ENCODE measurements at places on chromosomes 12 and 14.

- DNase-seq, result no peak
These were observed 179.1 kb upstream of the OTX2 start for GRCh38 chr14:56989359-56989758.

DNA sequence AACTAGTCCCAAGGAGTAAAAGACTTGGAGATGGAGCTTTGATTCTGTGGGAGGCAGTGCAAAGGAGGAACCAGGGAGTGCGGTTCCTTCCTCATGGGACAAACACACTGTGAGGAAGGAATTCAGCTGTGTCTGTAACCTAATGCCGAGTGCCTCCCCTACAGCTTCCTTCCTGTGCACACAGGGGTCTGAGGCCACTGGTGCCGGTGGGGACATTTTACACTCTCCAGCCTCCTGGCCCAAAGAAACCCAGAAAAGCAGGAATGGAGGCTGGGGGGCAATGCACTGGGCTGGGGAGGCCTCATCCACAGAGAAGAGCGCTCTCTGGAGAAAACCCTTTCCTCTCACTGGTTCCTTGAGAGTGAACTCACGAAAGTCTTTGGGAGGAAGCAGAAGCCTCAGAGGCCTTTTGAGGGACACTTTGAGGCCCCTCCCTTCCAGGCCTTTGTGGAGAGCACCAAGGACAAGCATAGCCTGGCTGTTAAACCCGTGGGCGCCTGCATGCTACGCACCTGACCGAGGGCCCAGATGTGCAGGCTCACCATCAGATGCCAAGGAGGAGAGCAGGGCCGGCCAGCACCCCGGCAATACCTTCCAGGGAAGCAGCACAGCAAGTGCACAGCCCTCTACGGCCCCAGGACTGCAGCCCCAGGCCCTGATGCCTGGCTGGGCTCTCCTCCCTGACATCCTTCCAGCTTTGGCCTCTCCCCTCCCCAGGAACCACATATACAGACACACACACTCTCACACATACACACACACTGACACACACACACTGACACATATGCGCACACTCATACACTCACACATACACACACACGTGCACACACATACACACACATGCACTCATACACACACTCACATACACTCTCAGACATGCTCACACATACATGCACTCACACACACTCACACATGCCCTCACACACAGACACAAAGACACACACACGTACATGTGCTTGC lies 52.0 kb downstream of the NFKBIA start:
- no peak for DNase-seq

DNA sequence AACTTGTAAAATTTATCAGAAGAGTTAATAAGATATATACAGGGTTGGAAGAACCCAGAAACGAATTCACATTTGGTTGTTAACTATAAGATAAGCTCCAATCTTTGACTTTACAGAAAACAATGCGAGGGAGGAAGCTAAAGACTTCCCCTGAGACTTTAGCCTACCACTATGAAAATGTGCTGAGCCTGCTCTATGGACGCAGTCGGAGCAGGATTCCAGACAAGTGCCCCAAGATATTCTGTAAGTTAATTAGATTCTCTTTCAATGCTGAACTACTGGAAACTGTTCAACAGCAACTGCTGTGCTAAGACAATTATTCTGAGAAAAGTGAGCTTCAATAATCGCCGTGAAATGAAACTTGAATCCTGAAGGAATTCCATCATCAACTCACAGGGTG lies 8.3 kb upstream of the LRRC10 start:
- DNase-seq, result no peak

- DNase-seq, result no peak
These were observed 13.5 kb downstream of the TBX3 start for GRCh38 chr12:114670291-114670980.

GRCh38 chr14:61531465-61532122 lies 163.7 kb upstream of the HIF1A start:
- no peak for DNase-seq

DNA sequence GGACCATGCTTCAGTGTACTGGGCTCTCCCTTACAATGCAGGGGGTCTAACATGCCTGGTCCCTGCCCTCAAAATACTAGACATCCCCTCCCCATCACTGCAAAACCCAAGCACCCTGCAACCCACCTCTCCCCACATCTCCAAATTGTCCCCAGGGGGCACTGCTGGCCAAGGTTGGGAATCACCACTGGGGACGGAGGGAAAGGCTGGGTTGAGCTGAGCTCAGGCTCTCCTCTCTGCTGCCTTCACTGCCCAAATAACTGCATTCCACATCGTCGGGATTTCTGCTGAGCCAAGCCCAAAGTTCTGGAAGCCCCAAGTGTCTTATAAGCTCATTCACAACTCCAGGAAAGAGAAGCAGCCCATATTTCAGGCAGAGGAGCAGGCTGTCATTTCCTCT lies 69.6 kb downstream of the NT5DC3 start:
- DNase-seq, result no peak

- DNase-seq, result no peak
These were observed 28.4 kb upstream of the GPR132 start for GRCh38 chr14:105093431-105094192.

DNA sequence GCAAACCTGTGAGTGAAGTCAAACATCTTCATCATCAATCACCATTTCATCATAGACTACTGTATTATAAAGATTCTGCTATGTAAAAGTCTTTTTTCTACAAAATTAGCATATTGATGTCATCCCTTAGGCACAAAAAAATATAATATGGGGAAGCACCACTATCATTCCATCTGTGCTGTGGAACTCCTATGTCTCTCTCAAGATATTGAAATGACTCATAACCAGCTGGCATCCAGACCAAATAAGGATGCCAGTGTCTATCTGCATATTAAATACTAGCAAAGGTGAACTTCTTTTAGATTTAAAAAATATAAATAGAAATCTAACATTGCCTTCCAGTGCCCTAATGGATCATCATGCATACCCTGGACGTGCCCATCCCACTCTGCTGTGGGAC lies 17.9 kb upstream of the DCAF5 start:
- DNase-seq, result no peak

- DNase-seq, result no peak
These were observed 93.3 kb downstream of the CIT start for GRCh38 chr12:119783787-119784186.

DNA sequence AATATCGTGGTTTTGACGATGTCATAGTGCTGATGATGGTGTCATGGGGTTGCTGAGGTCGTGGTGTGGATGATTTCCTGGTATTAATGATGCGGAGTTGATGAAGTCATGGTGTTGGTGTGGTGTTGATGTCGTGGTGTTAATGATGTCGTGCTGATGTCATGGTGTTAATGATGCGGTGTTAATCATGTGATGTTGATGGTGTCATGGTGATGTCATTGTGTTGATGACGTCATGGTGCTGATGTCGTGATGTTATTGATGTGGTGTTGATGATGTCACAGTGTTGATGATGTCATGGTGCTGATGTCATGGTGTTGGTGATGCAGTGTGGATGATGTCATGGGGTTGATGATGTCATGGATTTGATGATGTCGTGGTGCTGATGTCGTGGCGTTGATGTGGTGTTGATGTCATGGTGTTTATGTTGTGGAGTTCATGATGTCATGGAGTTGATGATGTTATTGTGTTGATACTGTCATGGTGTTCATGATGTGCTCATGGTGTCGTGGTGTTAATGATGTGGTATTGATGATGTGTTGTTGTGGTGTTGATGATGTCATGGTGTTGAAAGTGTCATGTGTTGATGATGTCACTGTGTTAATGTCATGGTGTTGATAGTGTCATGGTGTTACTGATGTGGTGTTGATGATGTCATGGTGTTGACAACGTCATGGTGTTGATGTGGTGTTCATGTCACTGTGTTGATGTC lies 48.5 kb upstream of the RIMBP2 start:
- DNase-seq, result no peak

DNA sequence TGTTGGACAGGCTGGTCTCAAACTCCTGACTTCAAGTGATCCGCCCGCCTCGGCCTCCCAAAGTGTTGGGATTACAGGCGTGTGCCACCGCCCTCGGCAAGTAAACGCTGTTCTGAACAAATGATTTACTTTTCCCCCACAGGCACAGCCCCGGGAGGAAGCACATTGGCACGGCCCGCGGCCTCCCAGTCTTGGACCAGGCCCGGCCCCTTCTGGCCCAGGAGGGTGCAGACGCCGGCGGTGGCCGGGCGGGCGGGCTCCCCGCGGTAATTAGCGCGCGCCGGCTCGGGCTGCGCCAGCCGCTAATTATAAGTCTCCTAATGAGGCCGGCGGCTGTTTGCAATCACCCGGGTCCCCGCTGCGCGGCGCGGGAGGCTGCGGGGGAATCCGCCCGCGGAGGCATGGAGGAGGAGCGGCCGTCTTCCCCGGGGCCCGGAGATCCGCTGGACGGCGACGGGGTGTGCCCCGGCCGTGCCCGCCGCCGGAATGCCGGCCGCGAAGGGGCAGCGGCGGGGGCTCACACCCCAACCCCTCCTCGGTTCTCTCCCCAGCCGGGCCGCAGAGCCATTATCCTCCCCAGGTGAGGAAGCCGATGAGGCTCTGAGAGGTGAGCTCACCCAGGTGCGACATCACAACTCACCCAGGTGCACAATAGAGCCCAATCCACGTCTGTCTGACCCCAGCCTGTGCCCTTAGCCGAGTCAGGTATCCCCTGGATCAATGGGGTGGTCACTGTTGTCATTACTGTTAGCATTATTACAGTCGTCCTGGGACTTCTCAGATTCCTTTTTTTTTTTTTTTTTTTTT lies 3.3 kb upstream of the POP5 start:
- DNase-seq, result no peak

DNA sequence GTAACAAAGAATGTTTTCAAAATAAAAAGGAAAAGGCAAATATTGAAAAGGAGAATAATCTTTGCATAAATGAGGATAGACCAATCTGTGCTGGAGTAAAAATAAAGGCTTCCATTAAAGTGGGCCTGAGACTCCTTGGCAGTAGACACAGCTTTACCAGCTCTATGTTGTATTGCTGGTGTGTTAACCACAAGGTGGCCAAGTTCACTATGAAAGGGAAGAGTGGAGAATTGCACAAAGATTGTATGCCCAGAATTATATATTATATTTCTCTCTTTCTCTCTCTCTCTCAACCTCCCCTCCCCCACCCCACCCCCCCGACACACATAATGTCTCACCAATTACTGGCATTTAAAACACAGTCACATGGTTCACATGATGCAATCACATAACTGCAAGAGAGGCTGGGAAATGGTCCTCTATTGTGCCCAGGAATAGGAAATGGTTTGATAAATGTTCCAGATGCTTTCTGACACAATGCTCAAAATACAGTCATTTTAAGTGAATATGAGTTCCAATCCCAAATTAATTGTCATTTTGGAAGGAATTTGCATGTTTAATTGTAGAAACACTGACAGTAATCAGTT lies 222.6 kb upstream of the SYT1 start:
- DNase-seq, result no peak

- no peak for DNase-seq
These were observed 11.9 kb upstream of the TMEM119 start for GRCh38 chr12:108609537-108610335.

DNA sequence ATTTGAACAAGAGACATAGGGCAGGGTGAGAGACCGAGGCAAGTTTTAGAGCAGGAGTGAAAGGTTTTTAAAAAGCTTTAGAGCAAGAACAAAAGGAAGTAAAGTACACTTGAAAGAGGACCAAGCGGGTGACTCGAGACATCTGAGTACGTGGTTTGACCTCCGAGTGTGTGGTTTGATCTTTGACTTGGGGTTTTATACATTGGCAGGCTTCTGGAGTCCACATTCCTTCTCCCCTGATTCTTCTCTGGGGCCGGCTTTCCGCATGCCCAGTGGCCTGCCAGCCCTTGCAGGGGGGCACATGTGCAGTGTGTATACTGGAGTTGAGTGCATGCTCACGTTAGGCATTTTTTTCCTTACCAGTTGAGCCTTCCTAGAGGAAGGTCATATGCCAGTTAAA lies 96.3 kb downstream of the SLC15A4 start:
- no peak for DNase-seq

DNA sequence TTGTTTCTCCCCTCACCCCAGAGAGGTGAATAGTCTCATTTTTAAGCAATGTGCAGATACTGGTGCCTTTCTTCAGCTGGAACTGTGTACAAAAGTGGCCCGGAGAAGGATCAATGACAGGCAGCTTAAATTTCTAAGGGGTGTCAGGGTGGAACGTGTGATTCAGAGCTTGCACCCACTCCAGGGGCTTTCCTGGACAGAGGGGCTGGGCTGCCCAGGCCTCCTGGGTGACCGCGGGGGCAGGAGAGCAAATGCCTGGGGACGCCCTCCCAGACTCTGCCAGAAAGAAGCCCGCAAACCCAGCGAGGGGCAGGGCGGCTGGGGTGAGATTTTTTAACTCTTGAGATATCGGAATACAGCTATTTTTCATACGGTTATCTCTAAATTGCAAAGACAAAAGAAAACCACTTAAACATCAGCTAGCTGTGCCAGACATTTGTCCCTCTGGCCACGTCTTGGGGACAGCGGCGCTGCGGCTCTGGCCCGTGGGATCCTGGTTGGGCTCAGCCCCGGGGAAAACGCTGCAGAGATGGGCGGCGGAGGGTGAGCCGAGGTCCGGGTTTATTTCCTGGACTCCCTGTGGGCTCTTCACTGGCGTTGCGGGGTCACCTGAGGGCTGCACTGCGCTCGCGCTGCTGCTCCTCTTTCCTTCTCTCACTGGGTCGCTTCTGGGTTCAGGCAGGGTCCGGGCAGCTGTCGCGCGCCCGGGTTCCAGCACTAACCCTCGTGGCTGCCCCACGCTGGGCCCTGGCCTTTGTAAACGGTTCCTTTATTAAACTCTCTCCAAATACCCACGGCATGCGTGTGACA lies 35.8 kb downstream of the NFKBIA start:
- DNase-seq, result no peak

DNA sequence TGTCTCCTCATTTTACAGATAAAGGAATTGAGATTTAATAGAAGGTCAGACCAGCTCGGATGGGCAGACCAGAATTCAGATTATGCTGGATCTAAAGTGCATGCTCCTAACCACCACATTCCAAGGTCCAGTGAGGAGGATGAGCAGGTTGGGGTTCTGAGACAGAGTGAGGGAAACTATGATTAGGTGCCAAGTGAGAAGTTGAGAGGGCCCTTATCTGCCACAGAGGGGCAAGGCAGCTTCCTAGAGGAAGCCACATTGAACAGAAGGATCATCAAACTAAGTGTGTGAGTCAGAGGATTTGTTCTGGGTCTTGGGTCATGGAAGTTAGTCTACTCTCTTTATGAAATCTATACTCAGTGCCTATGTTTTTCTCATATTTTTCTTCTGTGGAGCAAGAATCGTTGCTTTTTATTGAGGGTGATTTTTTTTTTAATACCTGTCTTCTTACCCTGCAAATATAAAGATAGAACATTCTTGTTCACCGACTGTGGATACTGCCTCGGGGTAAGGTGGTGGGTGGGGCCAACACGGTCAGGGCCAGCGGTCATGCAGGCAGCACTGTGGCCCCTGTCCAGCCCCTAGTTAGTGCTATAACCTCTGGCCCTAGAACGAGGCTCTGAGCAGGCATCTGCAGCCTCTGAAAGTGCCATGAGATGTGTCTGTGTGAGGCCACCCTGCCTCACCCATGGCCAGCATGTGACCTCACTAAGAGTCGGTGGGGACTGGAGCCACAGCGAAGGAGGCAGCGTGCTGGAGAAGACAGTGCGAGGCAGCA lies 55.6 kb upstream of the PTHLH start:
- no peak for DNase-seq
